SHP77 treated with DMSO at 0.1 percent for 48 hours (cell line): ENCODE measurements at places on chromosomes 13 and 19.

DNA sequence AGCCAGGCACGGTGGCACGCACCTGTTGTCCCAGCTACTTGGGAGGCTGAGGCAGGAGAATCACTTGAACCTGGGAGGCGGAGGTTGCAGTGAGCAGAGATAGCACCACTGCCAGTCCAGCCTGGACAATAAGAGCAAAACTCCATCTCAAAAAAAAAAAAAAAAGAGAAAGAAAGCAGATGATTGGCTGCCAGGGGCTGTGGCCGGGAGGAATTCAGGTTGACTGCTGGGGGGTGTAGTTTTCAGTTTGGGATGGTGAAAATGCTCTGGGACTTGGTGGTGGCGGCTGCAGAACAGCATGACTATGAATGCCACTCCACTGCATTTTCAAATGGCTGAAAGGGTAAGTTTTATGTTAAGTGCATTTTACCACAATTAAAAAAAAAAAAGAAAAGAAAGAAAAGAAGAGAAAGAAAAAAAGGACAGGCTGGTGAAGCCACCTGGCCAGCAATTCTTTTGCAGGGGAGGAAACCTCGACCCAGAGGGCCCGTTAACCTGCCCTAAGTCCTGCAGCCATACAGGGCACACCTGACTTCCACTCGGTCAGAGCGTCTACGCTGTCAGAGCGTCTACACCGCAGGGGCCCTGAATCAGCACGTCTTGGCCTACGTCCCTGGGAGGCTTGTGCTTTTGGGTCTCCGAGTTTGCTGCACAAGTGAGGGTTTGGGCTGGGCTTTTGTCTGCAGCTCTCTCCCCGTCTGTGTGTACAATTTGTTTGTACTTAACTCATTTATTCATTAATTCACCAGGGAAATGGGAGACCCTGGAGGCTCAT is 3.6 kb downstream of the ISOC2 start:
- no peak for DNase-seq

GRCh38 chr13:27962982-27963381 is 6.1 kb downstream of the CDX2 start:
- DNase-seq, result no peak

GRCh38 chr13:114309806-114310410 is 4.4 kb upstream of the CHAMP1 start:
- peak; percentile 56 for DNase-seq

- no peak for DNase-seq
Measured at GRCh38 chr13:91346850-91347201, 661 bp upstream of the MIR17HG start.

- no peak for DNase-seq
Measured at GRCh38 chr13:49980266-49980665, 16.6 kb upstream of the TRIM13 start.

DNA sequence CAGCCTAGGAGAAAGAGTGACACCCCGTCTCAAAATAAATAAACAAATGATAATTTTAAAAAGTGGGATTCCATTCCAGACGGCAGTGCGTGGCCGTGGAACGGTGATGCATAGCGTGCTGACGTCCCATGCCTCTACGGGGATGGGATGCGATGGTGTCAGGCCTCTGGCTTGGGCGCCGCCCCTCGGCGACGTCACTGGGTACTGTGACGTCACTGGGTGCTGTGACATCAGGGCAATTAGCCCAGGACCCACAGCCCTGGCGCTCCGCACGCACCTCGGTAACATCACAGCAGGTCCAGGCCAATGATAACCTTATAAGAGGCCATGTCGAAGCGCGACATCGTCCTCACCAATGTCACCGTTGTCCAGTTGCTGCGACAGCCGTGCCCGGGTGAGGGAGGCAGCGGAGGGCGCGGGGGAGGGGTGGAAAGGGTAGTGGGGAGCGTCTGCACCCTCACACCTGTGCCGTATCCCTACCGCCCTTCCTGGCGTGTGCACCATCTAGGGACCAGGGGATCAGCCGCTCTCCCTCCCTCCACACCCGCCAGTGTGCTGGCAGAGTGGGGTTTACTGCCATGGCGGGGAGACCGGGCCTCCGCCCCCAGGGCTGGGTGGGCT is at the start of gene GAPDHS:
Gene GAPDHS, plus strand, starts transcription at position 256 of the 621 bp plus-strand sequence. Its CDS starts 72 bp downstream, at position 328.
- no peak for DNase-seq

DNA sequence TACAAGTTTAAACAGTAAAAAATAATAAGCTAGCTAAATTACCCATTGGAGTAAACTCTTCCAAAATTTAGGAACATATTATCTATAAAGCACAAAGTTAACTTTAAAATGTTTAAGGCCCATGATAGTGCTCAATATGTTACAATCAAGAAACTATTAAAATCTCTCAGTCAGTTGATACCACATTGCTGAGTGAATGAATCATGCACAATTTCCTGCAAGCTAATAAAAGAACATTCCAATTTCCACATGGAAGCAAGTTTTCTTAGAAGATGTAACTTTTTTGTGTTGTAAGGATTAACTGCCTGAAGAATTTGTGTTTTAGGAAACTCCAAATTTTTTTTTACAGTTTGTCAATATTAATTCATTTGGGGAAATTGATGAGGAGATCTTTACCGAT is 666.6 kb downstream of the SLITRK1 start:
- DNase-seq, result no peak

DNA sequence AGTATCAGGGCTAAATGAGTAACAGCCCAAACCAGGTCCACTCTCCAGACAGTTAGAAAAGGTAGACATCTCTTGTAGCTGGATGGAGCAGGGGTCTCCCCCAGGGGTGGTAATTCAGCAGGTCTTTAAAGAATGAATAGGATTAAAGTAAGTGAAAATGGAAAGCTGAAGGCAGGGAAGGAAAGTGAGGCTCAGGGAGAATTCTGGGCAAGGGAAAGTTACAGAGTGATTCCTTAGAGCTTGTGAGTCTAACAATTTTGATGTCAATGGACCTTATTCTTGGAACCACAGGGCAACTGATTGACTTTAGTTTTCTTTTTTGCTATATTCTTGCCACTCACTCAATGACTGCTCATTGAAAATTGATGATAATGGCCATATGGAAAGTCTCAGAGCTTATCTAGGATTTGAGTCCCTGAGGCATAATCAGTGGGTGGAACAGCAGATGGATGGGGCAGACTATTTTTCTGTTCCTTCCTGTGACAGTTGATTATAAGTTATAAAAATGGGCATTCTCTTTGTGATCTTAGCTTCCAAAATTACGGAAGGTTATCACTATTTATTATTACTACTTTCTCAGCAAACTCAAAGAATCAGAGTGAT is 76.9 kb downstream of the LRCH1 start:
- DNase-seq, result no peak

DNA sequence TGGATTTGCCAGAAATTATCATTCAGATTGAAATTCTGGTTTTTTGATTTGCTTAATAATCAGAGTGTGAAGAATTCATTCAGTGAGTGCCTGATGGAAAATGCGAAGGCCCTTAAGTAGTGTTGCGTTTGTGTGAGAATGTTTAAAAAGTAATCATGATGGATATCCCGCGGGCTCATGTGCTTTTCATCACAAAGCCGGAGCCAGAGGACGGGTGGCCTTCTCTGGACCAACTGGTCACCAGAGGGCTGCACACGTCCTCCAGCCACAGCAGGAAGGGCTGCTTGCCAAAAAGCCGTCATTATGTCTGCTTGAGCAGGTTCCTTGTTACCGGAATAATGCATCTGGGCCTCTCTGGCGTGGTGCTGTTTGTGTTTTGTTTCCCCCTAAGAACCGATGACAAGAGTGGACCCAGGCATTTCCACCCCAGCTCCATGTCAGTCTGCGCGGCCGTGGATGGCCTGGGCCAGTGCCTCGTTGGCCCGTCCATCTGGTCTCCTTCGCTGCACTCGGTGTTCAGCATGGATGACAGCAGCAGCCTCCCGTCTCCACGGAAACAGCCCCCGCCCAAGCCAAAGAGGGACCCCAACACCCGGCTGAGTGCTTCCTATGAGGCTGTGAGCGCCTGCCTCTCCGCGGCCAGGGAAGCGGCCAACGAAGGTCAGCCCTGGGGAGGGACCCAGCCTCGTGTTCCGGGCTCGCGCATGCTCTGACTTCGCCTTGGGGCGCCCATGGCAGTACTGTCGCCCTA is 497.7 kb downstream of the MYO16 start:
- no peak for DNase-seq

DNA sequence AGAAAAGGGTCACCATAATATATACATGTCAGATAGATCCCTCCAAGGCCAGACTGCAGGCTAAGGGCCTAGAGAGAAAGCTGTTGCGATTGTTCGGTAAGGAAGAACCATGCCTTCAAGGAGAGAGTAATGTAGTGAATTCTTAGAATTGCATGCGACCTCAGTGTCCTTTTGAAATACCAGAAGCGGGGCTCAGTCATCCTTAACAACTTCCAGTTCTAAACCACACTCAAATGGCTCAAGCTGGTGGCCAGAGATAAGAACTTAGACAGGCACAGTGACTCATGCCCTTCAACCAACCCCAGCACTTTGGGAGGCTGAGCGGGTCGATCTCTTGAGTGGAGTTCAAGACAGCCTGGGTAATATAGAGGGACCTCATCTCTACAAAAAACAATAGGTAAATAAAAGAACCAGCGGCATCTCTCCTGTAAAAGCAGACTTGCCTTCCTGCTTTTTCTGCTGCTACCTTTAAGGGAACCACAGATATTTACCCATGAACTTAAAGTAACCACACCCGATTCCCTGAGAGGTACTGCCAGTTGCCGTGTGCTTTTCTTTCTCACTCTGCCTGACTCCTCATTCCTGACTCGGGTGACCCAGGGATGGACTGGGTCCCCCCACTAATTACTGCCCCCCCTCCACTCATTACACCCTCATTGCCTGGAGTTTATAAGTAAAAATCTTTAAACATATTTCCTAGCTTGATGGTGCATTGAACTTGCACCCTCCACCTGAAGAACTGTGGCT is 15.4 kb upstream of the SIGLEC6 start:
- no peak for DNase-seq

GRCh38 chr13:51328488-51328887 is 11.0 kb upstream of the SERPINE3 start:
- DNase-seq, result no peak

- DNase-seq, result no peak
Measured at GRCh38 chr13:24119626-24120508, 40.7 kb upstream of the SPATA13 start.

DNA sequence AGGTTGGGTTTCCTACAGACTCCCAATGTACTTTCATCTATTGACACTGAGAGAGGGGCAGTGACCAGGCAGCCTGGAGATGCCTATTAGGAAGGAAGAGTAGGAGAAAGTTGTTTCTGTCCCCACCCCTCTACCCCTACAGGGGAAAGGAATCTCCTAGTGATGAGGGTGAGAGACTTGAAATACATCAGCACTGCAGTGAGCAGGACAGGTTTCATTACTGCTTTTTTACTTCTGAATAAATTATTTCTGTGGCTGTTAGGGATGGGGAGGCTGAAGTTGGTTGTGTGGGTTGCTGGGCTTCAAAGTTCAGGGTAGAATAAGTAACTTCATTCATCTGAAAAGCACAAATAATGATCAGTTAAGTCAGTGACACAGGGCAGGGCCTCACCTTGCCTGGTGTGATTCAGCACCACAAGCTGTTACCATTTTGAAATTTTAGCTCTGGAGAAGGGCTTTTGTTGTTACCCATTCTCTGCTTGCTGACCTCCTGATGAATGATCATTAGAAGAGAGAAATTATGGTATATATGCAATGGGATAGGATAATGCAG is 19.3 kb downstream of the CEACAM1 start:
- DNase-seq, result no peak

- DNase-seq, result no peak
Measured at GRCh38 chr19:52734331-52734892, 432 bp downstream of the ZNF611 start.

- DNase-seq, result no peak
Measured at GRCh38 chr19:3374369-3375112, 8.2 kb downstream of the NFIC start.

GRCh38 chr13:90171649-90172048 is 1175.8 kb upstream of the MIR17HG start:
- DNase-seq, result no peak

DNA sequence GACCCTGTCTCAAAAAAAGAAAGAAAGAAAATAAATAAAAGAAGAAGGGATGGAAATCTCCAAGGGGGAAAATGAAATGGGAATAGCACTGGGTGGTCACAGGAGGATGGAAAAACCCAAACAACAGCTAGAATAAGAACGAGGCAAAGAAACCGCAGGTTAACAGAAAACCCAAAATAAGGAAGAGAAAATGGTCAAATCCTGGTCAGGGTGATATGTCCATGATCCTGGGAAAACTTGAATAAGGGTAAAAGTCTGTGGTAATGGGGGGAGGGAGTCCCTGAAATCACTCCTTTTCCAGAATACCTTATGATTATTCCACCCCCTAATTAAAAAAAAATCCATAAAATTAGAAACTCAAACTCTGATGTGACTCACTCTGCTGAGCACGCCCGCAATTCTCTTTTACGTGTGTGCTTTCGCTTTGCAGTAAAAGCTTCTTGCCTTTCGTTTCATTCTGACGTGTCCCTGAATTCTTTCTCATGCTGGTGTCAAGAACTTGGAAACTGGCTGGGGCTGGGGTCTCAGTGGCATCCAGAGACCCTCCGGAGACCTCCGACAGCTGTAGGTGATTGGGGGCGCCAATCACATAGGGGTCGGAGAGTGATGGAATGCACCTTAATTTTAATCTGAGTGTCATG is 4.3 kb upstream of the NAXD start:
- DNase-seq, result no peak

DNA sequence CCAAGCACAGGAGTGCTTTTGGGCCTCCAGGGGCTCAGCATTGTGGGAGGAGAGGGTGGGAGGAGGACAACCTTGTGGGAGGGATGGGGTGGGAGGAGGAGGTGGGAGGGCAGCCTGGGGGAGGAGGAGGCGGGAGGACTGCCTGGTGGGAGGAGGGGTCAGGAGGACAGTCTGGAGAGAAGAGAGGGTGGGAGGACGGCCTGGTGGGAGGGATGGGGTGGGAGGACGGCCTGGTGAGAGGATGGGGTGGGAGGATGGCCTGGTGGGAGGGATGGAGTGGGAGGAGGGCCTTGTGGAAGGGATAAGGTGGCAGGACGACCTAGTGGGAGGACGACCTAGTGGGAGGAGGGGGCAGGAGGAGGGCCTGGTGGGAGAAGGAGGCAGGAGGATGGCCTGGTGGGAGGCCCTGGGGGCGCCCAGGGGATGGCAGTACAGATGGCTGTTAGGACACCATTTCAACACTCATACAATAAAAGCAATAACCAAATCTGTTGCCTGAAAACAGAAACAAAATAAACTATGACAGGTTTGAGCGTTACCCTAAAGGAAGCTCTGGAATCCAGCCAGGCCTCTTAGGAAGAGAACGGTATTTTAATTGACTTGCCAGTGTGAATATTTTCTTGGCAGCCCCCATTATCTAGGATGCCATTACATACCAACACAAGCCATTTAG is 63.7 kb downstream of the CRYL1 start:
- no peak for DNase-seq

- DNase-seq, result no peak
Measured at GRCh38 chr13:21849323-21849722, 178.4 kb downstream of the FGF9 start.

GRCh38 chr13:89900104-89900765 is 1447.3 kb upstream of the MIR17HG start:
- DNase-seq, result no peak

GRCh38 chr13:70090036-70090723 is 17.4 kb upstream of the ATXN8OS start:
- DNase-seq, result no peak

DNA sequence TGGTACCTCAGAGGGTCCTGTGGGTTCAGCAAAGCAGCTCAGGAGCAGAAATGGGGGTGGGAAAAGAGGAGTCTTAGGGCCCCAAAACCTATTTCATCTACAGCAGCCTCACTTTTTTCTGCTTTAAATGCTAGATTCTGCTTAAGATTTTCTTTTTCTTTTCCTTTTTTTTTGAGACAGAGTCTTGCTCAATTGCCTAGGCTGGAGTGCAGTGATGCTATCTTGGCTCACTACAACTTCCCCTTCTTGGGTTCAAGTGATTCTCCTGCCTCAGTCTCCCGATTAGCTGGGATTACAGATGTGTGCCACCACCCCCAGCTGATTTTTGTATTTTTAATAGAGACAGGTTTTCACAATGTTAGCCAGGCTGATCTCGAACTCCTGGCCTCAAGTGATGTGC is 30.7 kb upstream of the WDFY2 start:
- no peak for DNase-seq
